ENCODE measurements at places on chromosomes 4 and X.
A peak's percentile ranks its signal among the peaks of the same experiment; 100 is the strongest.

GRCh38 chr4:98657531-98658286 is 702 bp downstream of the TSPAN5 start:
- peak; percentile 13 for DNase-seq

- no peak for DNase-seq
These were observed 126.7 kb downstream of the CHRNA9 start for GRCh38 chr4:40461879-40462278.

DNA sequence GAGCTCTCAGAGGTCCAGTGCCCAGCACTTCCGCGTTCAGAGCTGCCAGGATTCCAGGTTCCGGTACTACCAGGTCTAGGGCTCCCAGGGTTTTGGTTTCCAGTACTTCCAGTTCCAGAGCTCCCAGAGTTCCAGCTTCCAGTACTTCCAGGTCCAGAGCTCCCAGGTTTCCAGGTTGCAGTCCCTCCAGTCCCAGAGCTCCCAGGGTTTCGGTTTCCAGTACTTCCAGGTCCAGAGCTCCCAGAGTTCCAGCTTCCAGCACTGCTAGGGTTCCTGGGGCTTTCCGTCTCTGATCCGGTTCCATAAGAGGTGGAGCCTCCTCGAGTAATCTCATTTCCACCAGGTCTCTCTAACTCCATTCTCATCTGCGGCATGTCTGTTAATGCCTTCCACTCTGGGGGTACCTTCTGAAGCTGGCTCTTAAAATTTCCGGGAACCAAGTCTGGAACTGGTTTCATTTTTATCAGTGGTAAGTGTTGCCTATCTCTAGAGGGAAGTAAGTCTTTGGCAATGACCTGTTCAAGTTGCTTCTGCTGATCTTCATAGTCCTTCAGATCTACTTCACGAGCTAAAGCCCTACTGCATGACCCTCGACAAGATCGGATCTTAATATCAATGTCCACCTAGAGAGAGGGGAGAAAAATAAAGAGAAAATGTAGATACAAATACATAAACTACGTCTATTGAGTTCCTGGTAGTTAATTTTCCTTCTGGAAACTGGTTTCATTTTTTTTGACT is 4.1 kb downstream of the FGA start:
- no peak for DNase-seq

DNA sequence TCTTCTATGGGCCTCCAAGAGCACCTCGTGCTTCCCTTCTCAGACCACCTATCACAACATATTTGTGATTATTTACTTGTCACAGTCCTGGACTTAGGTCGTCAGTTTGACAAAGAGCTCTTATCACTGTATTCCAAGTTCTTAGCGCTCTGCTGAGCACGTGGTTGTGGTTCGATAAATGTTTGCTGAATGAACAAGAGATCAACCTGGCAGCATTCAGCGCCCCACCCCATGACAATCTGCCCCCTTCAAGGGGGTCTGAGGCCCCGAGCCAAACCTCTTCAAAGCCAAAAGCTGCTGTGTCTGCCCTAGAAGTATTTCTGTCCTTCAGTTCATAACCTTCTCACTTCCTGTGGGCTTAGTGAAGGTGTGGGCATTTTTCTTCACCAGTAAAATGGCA is 15.0 kb downstream of the RPS4X start:
- DNase-seq = no peak

- no peak for DNase-seq
These were observed 345.9 kb downstream of the FSTL5 start for GRCh38 chr4:161817914-161818313.

DNA sequence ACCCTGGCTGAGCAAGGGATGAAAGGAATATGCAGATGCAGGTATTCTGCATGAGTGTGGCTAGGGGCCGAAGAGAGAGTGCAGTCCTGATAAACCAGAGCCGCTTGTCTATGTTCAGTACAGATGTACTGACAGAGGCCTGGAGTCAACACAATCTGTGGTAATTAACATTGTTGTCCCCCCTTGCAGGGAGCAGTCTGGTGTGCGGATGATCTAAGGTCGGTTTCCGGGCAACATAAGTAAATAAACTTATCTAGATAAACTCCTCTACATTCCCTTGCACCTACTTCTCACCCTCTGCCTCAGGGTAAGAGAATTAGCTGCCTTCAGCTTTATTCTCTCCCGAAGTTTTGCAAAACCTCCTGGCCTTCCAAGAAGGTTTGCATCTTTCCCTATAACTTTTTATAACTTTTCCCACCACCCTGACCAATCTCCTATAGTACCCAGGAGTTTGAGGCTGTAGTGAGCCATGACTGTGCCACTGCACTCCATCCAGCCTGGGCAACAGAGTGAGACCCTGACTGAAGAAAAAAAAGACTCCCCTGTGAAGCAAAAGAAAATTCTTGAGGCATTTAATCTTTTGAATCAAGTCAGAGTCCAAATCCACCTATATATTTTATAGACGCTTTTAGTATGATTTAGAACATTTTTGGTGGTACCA is 26.6 kb downstream of the SNX25 start:
- no peak for DNase-seq

GRCh38 chr4:19831644-19832285 is 419.9 kb upstream of the SLIT2 start:
- DNase-seq = no peak

DNA sequence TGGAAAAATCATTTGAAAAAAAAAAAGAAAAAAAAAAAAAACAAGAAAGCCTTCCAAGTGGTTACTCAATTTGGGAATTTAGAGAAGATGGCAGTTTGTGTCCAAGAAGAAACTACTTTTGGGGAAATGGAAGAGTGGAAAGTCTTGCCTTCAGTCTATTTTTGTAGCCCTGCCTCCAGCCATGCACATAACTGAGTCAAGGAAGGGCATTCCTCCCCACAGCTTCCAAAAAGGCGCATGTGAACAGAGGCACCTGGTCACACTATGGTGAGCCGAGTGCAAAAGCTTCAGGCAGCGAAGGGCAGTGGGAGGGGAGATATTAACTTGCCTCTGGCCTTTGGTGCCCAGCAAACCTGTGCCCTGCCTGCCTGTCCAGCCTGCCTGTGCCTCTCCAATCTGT is 163.7 kb downstream of the SMIM20 start:
- DNase-seq = no peak

GRCh38 chr4:143617994-143618679 is 82.3 kb downstream of the FREM3 start:
- DNase-seq = no peak

GRCh38 chrX:1673337-1673736 is 58.5 kb downstream of the ASMT start:
- no peak for DNase-seq

DNA sequence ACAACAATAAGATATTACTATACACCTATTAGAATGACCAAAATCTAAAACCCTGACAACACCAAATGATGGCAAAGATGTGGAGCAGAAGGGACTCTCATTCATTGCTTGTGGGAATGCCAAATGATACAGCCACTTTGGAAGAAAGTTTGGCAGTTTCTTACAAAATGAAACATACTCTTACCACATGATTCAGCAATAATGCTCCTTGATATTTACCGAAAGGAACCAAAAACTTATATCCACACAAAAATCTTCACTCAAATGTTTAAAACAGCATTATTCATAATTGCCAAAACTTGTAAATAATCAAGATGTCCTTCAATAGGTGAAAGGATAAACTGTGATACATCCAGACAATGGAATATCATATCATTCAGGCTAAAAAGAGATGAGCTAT is 180.9 kb downstream of the COL25A1 start:
- no peak for DNase-seq

- no peak for DNase-seq
These were observed 67.1 kb upstream of the PRKG2 start for GRCh38 chr4:81282131-81282530.

DNA sequence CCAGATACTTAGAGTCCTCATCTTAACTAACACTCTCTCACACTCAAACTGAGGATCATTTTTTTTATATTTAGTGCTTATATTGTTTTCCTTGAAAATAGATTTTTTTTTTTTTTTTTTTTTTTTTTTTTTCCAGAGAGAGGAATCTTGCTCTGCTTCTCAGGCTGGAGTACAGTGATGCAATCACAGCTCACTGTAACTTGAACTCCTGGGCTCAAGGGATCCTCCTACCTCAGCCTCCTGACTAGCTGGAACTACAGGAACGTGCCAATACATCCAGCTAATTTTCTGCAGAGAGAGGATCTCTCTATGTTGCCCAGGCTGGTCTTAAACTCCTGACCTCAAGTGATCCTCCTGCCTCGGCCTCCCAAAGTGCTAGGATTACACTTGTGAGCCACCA is 650.3 kb upstream of the ATOH1 start:
- DNase-seq = no peak

DNA sequence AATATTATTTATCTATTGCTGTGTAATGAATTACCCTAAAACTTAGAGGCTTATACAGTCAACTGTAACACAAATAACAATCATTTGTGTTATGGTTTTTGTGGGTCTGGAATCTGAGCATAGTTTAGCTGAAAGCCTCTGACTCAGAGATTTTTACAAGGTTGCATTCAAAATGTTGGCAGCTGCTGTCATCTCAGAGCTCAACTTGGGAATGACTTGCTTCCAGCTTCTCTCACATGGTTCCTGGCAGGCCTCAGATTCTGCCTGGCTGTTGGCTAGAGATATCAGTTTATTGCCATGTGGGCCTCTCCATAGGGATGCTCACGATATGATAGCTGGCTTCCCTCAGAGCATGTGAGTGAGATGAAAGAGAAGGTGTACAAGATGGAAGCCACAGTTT is 70.2 kb upstream of the BRWD3 start:
- no peak for DNase-seq

GRCh38 chrX:82961129-82961528 is 547.0 kb upstream of the POU3F4 start:
- DNase-seq = no peak

GRCh38 chr4:185108669-185109068 is 34.4 kb upstream of the SLC25A4 start:
- no peak for DNase-seq

DNA sequence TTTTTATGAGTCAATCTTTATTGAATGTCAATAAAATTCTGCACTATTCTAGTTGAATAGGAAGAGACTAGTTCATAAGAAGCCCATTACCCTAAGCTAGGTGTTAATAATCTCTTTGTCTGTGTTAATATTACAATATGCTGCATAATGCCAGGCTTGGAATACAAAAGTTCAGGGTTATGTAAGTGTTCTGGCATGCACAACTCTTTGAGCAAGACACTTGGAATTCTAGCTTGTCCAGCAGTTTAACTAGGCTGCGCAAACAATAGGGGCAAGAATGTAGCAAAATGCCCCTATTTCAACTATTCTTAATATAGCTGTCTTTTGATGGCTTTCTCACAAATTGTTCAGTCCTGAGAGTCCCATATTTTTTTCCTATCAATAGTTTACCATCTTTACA is 31.3 kb upstream of the ETNPPL start:
- no peak for DNase-seq

- DNase-seq = no peak
These were observed 57.5 kb upstream of the TNIP3 start for GRCh38 chr4:121221608-121222007.

GRCh38 chrX:37302569-37302968 is 46.6 kb upstream of the PRRG1 start:
- DNase-seq = no peak

DNA sequence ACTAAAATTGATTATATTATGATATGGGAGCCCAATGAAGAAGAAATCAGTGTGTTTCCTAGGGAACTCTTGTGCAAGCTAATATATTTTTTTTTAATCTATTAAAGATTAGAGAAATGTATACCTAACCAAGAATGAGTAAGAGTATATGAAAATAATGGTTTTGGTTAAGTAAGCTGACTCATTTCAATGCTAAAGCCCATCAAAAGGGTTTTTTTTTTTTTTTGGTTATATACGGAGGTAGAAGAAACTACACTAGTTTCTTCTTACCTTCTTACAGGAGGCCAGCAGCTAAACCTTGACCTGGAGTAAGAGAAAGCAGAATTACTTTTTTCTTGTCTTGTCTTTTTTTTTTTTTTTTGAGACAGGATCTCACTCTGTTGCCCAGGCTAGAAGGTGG is 27.5 kb downstream of the RUFY3 start:
- no peak for DNase-seq

- DNase-seq = no peak
These were observed 49.9 kb upstream of the SCRG1 start for GRCh38 chr4:173448608-173449379.

- DNase-seq = no peak
These were observed 7.7 kb downstream of the RNF212 start for GRCh38 chr4:1105662-1106061.

DNA sequence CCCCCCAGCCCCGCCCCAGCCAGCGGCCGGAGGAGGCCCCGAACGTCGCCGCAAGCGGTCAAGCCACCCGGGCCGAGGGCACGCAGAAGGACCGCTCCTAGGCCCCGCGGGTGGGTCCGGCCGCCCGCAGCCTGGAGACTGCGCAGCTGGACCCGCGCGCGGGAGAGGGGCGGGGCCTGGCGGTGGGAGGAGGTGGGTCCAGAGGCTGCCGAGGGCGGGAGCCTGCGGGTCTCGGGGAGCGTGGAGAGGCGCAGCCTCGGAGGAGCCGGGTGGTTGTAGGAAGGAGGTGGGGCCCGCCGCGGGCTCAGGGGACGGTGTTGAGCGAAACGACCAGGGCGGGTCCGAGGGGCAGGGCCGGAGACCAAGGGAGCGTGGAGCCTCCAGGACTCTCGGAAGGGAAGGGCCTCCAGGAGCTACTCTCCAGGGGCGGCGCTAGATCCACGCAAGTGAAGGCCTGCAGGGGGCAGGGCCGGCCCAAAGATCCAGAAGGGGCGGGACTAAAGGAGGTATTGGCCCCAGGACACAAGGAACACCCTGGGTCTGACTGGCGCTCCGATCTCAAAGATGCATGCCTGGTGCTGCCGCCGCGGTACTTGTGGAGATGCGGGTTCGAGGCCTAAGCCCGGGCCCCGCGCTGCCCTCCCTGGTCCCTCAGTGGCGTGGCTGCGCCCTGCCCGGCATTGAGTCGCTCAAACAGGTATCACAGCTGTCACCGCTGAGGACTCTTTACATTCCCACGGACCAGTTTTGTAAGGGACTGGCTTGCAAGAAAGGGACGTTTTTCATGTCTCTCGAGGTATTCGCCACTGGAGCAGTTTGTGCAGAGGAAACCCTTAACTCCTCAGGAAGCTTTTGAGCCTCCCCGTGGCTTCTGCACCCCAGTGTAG is 5.9 kb downstream of the TIMM17B start:
- DNase-seq = peak; percentile 62

DNA sequence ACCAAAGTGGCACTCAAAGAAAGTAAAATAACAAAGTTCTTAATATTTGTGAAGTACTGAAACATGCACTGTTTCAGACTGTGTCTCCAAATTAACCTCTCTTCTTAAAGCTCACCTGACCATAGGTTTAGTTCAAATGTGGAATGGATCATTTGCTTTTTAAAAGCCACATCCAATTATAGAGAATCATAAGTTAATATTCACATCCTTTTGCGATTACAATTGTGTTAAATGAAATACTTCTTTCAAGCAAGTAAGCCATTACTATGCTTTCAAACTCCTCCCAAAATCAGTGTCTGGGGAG is 95.3 kb upstream of the PTPN13 start:
- DNase-seq = no peak

GRCh38 chrX:129000797-129001196 is 522.5 kb downstream of the SMARCA1 start:
- no peak for DNase-seq

DNA sequence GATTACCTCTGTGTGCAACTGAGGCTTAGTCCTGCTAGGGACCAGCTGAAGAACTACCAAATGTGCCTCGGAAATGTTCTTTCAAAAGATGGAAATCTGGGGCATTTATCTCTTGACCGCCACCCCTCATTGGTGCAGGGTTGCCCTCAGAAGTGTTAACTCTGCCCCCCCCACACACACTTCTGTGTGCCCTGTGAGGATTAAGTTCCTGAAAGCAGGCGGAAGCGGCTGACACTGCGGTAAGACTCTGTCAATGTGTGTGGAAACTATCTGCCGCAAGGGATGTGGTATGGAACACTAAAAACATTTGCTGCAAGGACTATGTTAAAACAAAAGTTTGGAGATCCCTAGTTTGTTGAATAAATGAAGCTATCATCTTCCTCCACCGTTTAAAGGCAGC is 106.9 kb upstream of the NDP start:
- no peak for DNase-seq

All from stimulated activated CD8-positive, alpha-beta memory T cell treated with anti-CD3 and anti-CD28 coated beads, Interleukin-7, amount 100 ng/mL, for 48 hours (primary cell).